ENCODE measurements at places on chromosomes 6 and 20.

GRCh38 chr6:168031411-168031971, 34.0 kb downstream of the KIF25 start:
- peak; percentile 79 for DNase-seq
- no peak overlapping the region for H3K4me3 ChIP-seq
- H3K27me3 ChIP-seq, result no peaks in the 10 kb centered on the region
- peaks cover 24% of the 10 kb centered on the region for H3K4me1 ChIP-seq

DNA sequence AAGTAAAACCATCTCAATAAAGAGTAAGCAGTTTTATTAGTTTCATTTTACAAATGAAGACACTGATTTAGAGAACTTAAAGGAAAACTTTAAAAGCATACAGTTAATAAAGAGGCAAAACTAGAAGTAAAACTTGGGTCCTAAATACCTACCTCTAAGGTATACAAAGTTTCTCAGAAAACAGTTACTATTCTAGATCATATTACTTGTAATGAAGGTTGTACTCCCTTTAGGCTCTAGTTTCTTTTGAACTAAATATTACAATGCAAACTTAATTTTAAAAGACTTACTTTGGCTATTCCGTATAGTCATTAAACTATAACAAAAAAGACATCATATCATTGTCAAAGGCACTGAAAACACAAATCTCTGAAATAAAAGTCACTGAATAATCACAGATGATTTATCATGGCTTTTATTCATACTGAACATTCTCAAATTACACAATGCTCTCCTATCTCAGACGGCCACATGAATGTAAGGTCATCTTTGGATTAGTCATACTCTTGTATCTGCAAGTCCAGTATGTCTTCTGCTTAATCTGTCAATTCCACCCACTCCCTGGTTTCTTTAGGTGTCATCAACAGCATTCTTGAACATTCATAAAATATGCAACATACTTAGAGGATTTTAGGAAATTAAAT, 361.6 kb upstream of the RUNX2 start:
- H3K27me3 ChIP-seq, result no peaks in the 10 kb centered on the region
- H3K27ac ChIP-seq, result no peak overlapping the region
- peak overlapping the region; percentile 25 for H3K4me3 ChIP-seq

GRCh38 chr6:90049295-90049694, 155.0 kb downstream of the GJA10 start:
- H3K27ac ChIP-seq, result no peak overlapping the region
- H3K4me1 ChIP-seq, result peaks cover 16% of the 10 kb centered on the region
- H3K4me3 ChIP-seq, result no peak overlapping the region

- H3K4me3 ChIP-seq, result no peak overlapping the region
- H3K27ac ChIP-seq, result no peak overlapping the region
- H3K27me3 ChIP-seq, result peaks cover 11% of the 10 kb centered on the region
- DNase-seq, result no peak
These were observed 24.4 kb downstream of the ANGPT4 start for GRCh38 chr20:891706-892080.

DNA sequence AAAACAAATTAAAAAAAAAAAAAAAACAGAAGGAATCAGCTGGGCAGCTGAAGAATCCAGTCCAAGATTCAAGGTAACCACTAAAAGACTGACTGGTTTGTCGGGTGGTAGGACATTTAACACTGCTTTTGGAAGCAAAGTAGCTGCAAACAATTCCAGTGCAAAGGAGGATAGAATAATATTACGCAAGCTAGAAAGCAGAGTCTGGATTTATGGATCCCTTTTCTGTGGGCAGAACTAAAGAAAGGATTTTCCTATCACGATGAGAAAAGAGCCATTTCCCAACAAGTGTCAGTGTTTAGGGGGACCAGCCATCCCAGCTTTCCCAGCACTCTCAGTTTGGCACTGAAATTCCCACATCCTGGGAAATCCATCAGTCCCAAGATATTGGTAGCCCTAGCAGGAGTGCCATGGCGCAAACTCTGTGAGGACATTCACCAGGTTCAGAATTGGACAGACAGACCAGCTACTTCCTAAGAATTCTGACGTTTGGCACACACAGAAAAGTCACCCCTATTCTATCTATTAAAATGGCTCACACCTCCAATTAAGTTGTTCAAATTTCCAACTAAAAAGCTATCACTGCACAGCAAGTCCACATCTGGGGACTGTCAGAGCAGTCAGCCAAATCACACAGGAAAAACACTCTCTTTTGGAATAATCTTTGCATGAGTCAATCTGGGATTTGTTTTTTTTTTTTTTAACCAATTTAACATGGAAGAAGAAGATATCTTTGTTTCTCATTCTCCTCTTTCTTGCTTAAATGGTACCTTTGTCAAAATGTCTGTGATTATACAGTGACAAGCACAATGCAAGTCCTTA, 356.8 kb upstream of the ARID1B start:
- DNase-seq, result no peak
- H3K4me1 ChIP-seq, result no peaks in the 10 kb centered on the region
- no peaks in the 10 kb centered on the region for H3K27me3 ChIP-seq

GRCh38 chr6:157929765-157930319, 51.8 kb upstream of the SYNJ2 start:
- H3K27me3 ChIP-seq, result no peaks in the 10 kb centered on the region
- H3K4me3 ChIP-seq, result no peak overlapping the region
- H3K36me3 ChIP-seq, result peaks cover 91% of the 10 kb centered on the region
- no peak for DNase-seq
- no peaks in the 10 kb centered on the region for H3K4me1 ChIP-seq

DNA sequence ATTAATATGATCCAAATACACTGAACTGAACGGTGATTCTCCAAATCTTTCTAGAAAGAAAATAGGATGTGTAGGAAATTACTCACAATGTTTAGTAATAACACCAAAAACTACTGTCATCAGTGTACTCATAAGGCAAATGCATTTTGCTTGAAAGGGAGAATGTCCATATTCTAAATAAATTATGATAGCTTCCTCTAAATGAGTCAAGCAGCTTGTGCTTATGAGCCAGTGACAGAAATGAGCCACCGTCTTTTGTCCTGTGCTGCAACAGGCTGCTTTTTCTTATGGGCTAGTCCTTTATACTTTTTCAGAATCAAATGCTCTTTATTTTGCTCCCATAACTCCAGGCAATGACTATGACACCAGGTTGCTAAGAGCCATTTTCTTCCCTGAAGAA, 4.5 kb upstream of the ZNF451 start:
- peak; percentile 30 for DNase-seq
- no peak overlapping the region for H3K4me3 ChIP-seq
- no peaks in the 10 kb centered on the region for H3K36me3 ChIP-seq
- no peaks in the 10 kb centered on the region for H3K4me1 ChIP-seq
- H3K27me3 ChIP-seq, result no peaks in the 10 kb centered on the region
- no peak overlapping the region for H3K27ac ChIP-seq

DNA sequence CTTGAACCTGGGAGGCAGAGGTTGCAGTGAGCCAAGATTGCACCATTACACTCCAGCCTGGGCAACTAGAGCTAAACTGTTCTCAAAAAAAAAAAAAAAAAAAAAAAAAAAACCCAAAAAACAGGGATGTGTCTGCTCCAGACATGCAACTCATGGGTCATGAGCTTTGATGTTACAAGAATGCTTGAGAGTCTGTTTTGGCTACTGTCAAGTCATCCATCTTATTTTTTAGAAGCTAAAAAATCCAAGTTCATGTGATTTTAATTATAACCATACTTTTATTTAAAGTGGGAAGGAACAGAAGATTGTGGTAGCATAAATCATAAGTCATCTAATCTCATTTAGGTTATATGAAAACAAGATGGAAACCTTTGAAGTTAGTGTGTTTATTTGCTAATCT, 120.6 kb downstream of the PDE7B start:
- H3K4me1 ChIP-seq, result no peaks in the 10 kb centered on the region
- DNase-seq, result no peak
- H3K4me3 ChIP-seq, result no peak overlapping the region
- no peaks in the 10 kb centered on the region for H3K36me3 ChIP-seq
- no peaks in the 10 kb centered on the region for H3K27me3 ChIP-seq

DNA sequence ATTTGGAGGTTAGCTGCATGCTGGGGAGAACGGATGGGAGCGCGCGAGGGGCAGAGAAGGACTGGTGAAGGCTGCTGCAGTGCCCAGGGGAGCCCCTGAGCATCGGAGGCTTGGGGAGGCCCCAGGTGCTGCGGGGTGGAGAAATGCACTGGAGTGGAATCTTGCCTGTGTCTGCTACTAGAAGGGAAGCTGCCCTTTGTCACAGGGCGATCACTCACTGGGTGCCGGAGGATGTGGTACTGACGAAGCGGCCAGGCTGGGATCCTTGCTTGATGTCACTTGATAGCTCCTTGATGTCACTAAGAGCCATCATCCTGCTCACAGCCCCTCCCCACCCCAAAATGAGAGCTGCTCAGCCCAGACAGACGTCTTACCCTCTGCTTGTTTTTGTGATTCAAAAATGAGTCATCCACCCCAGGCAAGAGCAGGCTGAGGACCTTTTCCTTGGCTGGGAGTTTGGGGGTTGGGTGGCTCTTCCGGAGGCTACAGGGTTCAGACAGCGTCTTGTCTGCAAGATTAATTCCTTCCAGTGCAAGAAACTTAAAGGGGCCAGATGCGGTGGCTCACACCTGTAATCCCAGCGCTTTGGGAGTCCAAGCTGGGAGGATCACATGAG, 62.6 kb upstream of the PMEPA1 start:
- no peaks in the 10 kb centered on the region for H3K27me3 ChIP-seq
- no peak overlapping the region for H3K4me3 ChIP-seq
- H3K27ac ChIP-seq, result no peak overlapping the region
- H3K4me1 ChIP-seq, result peaks cover 16% of the 10 kb centered on the region
- H3K36me3 ChIP-seq, result no peaks in the 10 kb centered on the region
- peak; percentile 83 for DNase-seq

DNA sequence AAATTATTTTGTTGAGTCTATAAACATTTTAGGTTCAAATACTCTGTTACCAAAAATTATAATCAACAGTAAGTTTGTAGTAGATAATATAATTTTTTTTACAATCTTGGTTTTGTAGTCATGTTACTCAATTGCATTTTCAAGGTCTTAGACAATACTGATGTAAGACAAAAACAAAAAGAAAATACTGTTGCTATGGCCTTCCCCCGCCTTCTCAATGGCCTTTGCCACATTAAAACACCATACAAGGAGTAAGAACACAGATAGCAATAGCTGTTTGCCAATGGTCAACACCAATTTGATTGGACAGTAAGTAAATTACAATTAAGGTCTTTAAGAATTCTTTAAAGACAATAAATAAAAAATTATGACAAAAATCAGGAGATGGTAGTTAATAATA, 450.2 kb downstream of the CDC5L start:
- peak; percentile 15 for DNase-seq
- H3K4me1 ChIP-seq, result no peaks in the 10 kb centered on the region
- H3K36me3 ChIP-seq, result no peaks in the 10 kb centered on the region
- no peaks in the 10 kb centered on the region for H3K27me3 ChIP-seq
- H3K4me3 ChIP-seq, result no peak overlapping the region
- no peak overlapping the region for H3K27ac ChIP-seq

GRCh38 chr20:26209171-26209941, 512.7 kb upstream of the ZNF337 start:
- DNase-seq, result peak; percentile 33
- no peaks in the 10 kb centered on the region for H3K36me3 ChIP-seq
- no peaks in the 10 kb centered on the region for H3K4me1 ChIP-seq
- H3K4me3 ChIP-seq, result peak overlapping the region; percentile 19
- no peak overlapping the region for H3K27ac ChIP-seq

Data from GM23248 (cell line).